Pons (tissue), 1 donor: ENCODE measurements at places on chromosomes 1 and 21.

DNA sequence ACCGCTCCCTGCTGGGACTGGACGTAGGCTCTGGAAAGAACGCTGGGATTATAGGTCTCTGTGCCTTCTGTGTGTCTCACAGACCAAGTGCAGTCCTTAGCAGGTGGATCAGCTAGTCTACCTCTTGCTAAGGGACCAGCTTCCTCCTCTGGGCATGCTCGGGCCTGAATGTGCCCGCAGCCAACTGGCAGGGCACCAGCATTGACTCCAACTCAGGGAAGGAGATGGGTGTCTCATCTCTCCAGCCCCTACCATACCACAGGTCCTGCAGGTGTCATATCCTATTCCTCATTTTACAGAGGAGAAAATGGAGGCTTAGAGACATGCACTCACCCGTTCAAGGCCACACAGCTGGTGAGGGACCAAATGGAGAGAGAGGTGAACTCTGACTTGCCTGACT, 340.2 kb downstream of the PTPRU start:
- DNase-seq = no peak

DNA sequence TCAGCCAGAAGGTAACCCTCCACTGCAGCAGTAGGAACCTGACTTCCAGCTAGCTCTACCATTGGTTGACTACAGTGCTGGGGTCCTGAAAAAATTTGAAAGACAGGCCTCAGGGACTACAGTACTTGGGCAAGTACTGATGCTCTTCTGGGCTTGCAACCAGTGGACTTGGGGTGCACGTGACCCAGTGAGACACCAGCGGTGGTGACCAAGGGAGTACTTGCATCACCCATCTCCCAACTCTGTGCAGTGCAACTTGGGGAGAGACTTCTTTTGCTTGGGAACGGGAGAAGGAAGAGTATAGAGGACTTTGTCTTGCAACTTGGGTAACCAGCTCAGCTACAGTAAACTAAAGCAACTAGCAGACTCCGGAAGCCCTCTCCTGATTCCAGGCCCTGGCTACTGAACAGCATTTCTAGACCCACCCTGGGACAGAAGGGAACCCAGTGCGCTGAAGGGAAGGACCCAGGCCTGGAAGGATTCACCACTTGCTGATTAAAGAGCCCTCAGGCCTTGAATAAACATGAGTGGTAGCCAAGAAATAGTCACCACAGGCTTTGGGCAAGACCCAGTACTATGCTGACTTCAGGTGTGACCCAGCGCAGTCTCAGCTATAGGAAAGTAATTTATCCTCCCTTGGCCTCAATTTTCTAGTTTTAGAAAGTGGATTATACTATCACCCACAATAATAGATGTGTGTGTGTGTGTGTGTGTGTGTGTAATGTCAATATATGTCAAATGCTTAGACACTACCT, 45.6 kb downstream of the TNNI3K start:
- DNase-seq = no peak

GRCh38 chr1:21904454-21904703, 32.7 kb downstream of the HSPG2 start:
- no peak for DNase-seq

DNA sequence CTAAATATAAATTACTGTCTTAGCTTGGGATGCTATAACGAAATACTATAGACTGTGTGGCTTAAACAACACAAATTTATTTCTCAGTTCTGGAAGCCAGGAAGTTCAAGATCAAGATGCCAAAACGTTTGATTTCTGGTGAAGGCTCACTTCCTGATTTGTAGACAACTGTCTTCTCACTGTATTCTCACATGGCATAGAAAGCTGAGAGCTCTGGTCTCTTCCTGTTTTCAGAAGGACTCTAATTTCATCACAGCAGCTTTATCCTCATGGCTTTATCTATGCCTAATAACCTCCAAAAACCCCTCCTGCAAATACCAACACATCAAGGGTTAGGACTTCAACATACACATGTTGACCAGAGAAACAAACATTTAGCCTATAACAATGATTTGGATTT, 1795.5 kb downstream of the MRPL39 start:
- DNase-seq = peak; percentile 17

DNA sequence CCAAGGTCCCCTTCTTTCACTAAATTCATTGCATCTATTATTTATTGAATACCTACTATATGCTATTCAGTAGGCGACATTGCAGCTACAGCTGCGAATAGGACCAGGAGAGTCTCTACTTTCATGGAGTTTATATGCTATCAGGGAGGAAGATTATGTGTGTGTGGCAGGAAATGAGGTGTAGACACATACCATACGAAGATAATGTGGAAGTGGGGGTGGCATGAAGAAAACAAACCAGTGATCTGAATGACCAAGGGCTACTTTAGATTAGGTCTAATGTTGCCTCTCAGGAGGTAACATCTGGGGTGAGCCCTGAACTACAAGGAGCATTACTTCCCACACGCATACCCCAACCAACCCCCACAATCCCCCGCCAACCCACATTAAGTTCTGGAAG, 1.0 kb upstream of the PPIH start:
- DNase-seq = no peak

DNA sequence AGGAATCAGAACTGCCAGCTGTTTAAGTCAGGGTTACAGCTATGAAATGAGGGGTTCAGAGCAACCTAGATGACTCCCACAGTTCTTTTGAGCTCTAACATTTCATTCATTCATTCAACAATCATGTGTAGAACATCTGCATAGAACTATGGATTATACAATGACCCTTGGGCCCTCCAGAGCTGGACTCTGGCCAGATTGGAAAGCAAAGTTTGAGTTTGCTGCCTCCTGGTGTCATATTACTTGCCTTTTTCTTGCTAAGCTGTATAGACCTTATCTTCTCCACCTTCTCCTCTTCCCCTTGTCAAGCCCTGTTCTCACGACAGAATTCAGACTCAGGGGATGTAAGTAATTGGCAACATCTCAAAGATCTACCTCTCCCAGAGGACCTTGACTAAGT, 4.0 kb downstream of the CASQ2 start:
- DNase-seq = no peak

- no peak for DNase-seq
Measured at GRCh38 chr1:18398791-18399530, 81.8 kb upstream of the KLHDC7A start.

DNA sequence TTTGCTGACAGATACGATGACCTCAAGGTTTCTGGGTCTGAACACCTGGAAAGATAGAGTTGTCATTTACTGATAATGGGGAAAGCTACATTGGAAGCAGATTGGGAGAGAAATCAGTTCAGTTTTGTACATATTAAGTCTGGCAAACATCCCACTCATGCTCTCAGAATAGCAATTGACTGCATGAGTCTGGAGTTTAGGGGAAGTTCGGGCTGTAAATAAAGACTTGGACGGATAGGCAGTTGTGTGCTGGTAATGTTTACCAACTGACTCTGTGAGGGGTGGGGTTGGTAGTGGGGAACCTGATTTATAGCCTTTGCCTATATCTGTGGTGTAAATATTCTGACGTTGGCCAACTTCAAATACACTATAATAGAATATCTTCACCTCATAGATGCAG, 4.0 kb downstream of the H6PD start:
- DNase-seq = peak; percentile 60

DNA sequence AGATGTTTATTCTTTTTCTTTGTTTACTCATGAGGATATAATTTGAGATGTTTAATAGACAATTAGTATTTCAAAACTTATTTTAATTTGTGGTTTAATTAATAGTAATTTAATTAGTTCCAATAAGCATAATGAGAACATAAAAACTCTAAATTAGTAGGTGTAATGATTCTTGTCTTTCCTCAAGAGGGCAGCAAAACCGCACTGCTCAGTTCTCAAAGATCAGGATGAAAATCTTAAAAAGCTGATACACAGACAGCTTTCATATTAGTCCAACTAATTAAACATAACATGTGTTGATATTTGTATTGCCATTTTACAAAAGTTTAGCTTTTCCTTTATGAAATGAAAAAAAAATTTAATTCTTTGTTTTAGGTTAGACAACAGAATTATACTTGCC, 106.7 kb upstream of the C21orf91 start:
- DNase-seq = peak; percentile 65

DNA sequence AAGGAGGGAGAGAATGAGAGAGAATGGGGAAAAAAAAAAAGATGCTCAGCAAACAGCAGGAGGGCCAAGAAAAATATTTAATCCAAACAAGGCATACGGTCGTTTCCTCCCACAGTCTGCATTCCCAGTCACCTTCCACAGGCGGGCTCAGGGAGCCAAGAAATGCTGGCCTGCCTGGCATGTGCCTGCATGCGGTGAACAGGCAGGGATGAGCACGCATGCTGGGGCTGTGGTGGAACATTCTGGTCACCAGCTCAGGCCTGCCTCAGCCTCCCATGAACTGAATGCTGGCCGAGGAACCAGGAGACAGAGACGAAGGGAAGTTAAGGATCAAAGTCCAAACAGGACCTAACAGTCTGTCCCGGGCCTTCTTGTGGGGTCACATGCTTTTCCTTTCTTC, 335.3 kb downstream of the ASTN1 start:
- DNase-seq = no peak

- no peak for DNase-seq
Measured at GRCh38 chr1:204025917-204026707, 46.8 kb upstream of the SOX13 start.
